ENCODE measurements at places on chromosomes 2 and 18. TPM values are rescaled to one million over a fixed set of nuclear protein-coding genes. Genes with fewer than 3 reads are reported as not detected.

Gene SCN3A
- polyA plus RNA-seq: not detected

Gene SGO2
- polyA plus RNA-seq: 14.6 TPM

DNA sequence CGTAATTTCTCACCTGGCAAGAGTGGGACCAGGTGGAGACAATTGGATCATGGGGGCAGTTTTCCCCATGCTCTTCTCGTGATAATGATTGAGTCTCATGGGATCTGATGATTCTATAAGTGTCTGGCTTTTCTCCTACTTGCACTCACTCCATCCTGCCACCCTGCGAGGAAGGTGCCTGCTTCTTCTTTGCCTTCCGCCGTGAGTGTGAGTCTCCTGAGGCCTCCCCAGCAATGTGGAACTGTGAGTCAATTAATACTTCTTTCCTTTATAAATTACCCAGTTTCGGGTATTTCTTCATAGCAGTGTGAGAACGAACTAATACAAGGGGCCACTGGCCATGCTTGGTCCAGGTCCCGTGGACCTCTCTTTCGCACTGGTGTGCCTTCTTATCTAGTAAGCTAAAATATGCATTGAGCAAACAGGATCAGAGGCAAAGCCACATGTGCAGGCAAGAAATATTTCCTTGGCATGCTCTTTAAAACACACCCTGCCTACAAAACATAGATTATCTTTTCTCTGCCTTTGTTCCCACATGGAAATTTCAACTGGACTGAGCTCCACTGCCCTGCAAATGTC lies 821.1 kb downstream of the TRIB2 start:
- H3K4me3 ChIP-seq: no peak overlapping the region
- no peak overlapping the region for H3K27ac ChIP-seq
- no peaks in the 10 kb centered on the region for H3K27me3 ChIP-seq
- DNase-seq: no peak
- H3K36me3 ChIP-seq: no peaks in the 10 kb centered on the region

GRCh38 chr2:46971929-46972328 lies 56.3 kb upstream of the MCFD2 start:
- DNase-seq: no peak
- no peak overlapping the region for H3K27ac ChIP-seq
- peaks cover 18% of the 10 kb centered on the region for H3K4me1 ChIP-seq
- H3K27me3 ChIP-seq: no peaks in the 10 kb centered on the region
- H3K4me3 ChIP-seq: no peak overlapping the region
- no peaks in the 10 kb centered on the region for H3K36me3 ChIP-seq

DNA sequence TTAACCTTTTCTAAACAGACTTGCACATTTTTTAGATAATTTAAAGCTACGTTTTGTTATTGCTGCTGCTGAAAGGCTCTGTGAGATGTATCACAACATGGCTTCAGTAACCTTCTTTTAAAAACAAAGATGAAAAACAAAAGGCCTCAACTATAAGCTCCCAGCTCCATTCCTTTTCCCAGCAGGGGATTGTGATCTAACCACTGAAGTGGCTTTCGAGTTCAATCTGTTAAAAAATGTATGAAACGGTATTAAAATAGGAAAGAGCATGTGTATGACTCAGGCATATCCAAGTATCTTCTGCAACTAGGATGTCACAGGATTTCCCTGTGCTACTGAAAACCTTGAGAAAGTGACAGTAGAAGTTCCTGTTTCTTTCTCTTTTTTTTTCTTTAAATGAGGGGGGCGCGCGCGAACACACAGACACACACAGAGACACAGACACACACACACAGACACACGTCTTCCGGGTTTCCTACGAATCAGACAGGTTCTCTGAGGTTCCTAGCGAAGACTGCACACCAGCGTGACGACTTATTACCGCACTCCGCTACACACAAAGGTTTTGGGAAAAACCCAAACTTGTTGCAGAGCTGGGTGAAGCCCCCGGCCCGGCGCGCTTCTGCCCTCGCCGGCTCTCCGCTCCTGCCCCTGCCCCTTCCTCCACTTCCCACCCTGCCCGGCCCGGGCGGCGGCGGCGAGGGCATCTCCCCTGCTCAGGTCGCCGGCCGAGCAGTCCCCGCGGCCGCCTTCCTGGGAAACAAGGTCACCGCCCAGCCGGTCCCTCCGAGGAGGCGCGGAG lies 86.8 kb downstream of the RBMS1 start:
- H3K36me3 ChIP-seq: no peaks in the 10 kb centered on the region
- DNase-seq: no peak
- no peak overlapping the region for H3K27ac ChIP-seq
- H3K27me3 ChIP-seq: peaks cover 15% of the 10 kb centered on the region
